ENCODE measurements at places on chromosomes 2 and 18. TPM values are rescaled to one million over a fixed set of nuclear protein-coding genes. Genes with fewer than 3 reads are reported as not detected.

The GPR39 gene
- 7.5 TPM for total RNA-seq

The LOXHD1 gene
- total RNA-seq = not detected

The CFAP65 gene
- 0.17 TPM for total RNA-seq

The FSHR gene
- not detected for total RNA-seq

The HRH4 gene
- total RNA-seq = not detected

The SCN9A gene
- total RNA-seq = 3.7 TPM

The FBLN7 gene
- total RNA-seq = 0.53 TPM

The NT5DC4 gene
- total RNA-seq = 0.94 TPM

The COL4A4 gene
- total RNA-seq = 2.0 TPM

The MYL1 gene
- not detected for total RNA-seq

The DTNB gene
- total RNA-seq = 9.0 TPM

The MYO3B gene
- not detected for total RNA-seq

The TUBA3E gene
- 6.9 TPM for total RNA-seq

The ZAP70 gene
- 0.18 TPM for total RNA-seq

The TCF23 gene
- total RNA-seq = not detected

The TUBB8B gene
- total RNA-seq = not detected

The APLF gene
- total RNA-seq = 0.61 TPM

The TWIST2 gene
- 8.5 TPM for total RNA-seq

The SPATA3 gene
- total RNA-seq = not detected

The EVA1A gene
- 8.3 TPM for total RNA-seq

The TNFRSF11A gene
- 7.1 TPM for total RNA-seq

The GTF2A1L gene
- total RNA-seq = not detected

The TOGARAM2 gene
- 0.20 TPM for total RNA-seq

The CMPK2 gene
- total RNA-seq = 0.34 TPM

The SMAD7 gene
- total RNA-seq = 20.9 TPM

The MCFD2 gene
- total RNA-seq = 118 TPM

The RETSAT gene
- 55.5 TPM for total RNA-seq

The C2orf15 gene
- 0.51 TPM for total RNA-seq

The ILKAP gene
- 39.3 TPM for total RNA-seq

The CNDP1 gene
- total RNA-seq = not detected

The GPR45 gene
- total RNA-seq = not detected

The FOXD4L1 gene
- total RNA-seq = 0.35 TPM

The IL37 gene
- total RNA-seq = not detected

The ICA1L gene
- 1.3 TPM for total RNA-seq

The OSGEPL1 gene
- 3.8 TPM for total RNA-seq

The SMPD4 gene
- 84.4 TPM for total RNA-seq

The CCDC150 gene
- total RNA-seq = 4.5 TPM

The C2orf81 gene
- total RNA-seq = 3.2 TPM

The RIT2 gene
- not detected for total RNA-seq

The CRYGC gene
- total RNA-seq = not detected

All from A549 treated with AZD2906 at 1 μM for 4 hours (cell line).